ENCODE measurements at places on chromosomes 1 and 21.

- DNase-seq = no peak
Measured at GRCh38 chr1:226677027-226678020, 61.8 kb downstream of the ITPKB start.

- no peak for DNase-seq
Measured at GRCh38 chr1:161676441-161676840, 13.5 kb downstream of the FCGR2B start.

- no peak for DNase-seq
Measured at GRCh38 chr1:6243993-6244392, at the start of gene HES3. HES3 (plus strand) TSS chr1:6244179; CDS start chr1:6244366, 187 bp downstream.

- DNase-seq = no peak
Measured at GRCh38 chr1:82062206-82062605, 261.5 kb downstream of the ADGRL2 start.

GRCh38 chr1:212973899-212974298 lies 23.6 kb downstream of the VASH2 start:
- DNase-seq = no peak

DNA sequence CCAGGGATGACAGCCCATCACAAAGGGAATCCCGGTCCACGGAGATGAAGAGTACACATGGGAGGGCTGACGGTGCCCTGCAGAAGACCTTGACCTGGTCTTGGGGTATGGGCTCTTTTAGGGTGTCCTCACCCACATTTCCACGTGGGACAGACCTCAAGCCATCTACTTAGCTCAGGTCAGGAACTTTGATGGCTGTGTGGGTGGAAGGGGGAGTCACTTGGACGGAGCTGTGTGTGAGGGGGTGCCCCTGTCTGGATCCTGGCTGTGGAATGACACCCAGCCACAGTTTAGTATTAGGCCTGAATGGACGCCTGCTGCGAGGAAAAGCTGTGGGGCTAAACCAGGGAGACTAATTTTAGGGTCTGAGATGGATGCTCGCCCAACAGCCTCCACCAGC lies 10.9 kb upstream of the MIXL1 start:
- DNase-seq = no peak

DNA sequence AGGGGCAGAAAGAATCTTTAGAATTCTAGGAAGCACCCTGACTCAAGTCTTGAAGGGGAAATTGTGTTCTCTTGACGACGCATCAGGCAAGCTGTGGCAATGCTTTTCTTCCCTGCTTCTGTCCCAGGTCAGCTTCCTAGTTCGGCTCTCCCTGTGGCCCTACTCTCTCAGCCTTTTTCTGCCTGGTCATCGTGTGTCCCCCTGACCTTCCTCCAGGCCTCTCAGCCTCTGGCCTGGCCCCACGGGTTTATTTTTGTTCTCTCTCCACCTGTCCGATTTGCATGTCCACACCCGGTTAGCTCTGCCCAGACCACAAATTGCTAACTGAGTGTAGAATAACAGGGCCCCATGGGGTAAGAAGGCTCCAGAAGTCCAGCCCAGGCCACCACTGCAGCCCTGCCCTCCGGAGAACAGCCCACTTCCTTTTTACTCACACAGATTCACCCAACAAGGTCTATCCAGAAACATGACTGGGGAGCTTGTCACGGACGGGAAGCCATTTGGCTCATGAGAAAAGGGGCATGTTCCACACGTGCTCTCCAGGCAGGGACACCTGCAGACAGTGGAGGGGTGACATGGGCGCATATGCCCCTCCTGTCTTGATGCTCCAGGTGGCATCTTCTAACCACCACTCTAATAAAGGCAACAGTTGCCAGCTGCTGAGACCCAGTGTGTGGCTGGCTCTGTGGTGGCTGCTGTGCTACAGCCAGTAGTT lies 9.8 kb downstream of the KCNN3 start:
- DNase-seq = no peak

- DNase-seq = no peak
Measured at GRCh38 chr1:26554781-26555180, 25.2 kb downstream of the RPS6KA1 start.

DNA sequence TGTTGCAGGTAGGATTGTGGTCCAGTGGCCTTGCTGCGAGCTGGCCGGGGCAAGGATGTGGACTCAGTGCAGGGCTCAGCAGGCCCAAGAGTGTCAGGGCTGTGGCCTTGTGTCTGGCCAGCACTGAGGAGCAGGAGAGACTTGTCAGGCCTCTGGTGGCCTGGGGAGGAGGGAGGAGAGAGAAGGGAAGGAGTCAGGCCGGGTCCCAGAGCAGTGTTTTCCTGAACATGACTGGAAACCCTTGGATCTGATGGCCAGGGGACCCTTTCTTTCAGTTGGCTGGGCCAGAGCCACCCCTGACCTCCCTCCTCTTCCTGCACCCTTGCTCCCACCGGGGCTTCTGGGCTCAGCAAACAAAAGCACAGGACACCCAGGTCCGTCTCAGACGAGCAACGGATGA lies 5.1 kb downstream of the IBA57 start:
- DNase-seq = no peak

- DNase-seq = no peak
Measured at GRCh38 chr1:82706741-82707140, 906.0 kb downstream of the ADGRL2 start.

- no peak for DNase-seq
Measured at GRCh38 chr1:2861143-2861987, 59.9 kb upstream of the TTC34 start.

GRCh38 chr1:157819215-157819614 lies 705 bp downstream of the FCRL1 start:
- no peak for DNase-seq

DNA sequence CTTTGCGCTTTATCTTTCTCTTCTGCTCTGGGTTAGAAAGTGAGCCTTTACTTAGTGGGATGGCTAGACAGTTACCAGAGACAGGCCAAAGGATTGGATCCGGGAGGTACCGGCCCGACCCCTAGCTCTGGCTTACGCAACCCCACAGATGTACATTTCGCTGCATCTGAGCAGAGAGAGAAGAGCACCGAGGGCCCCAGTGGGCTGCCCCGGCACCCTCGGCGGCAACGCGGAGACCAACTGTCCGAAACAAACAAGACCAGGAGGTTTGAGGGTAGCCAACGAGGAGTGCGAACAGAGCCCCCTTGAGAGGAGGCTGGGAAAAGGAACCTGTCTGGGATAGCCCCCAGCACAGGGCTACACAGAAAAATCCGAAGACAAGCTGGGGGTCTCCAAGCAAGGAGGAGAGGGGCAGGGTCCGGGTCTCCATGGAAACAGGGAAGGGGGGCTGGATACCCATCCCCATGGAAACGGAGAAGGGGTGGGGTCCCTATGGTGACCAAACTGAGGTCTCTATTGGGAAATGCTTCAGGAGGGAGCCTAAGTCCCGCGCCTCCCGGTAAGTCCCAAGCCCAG lies 373 bp downstream of the MTF1 start:
- DNase-seq = no peak

DNA sequence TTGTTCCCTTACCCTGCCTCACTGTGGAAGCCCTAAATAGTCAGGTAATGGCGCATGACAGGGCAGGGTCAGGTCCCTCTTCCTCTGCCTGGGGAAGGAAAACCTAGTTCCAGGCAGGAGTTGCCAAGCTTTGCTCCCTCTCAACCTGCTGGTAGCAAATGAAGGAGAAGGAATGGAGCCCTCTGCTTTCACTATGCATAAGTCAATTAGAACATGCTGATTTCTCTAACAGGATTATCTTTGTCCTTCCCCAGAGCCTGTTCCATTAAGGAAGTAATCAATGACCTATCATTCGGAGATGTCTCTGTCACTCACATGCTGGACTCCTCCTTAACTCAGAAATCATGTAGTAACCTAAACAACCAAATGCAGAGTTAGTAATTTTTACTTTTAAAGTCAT lies 161.8 kb upstream of the NFIA start:
- DNase-seq = no peak

GRCh38 chr1:168408884-168409283 lies 128.2 kb downstream of the TBX19 start:
- no peak for DNase-seq

DNA sequence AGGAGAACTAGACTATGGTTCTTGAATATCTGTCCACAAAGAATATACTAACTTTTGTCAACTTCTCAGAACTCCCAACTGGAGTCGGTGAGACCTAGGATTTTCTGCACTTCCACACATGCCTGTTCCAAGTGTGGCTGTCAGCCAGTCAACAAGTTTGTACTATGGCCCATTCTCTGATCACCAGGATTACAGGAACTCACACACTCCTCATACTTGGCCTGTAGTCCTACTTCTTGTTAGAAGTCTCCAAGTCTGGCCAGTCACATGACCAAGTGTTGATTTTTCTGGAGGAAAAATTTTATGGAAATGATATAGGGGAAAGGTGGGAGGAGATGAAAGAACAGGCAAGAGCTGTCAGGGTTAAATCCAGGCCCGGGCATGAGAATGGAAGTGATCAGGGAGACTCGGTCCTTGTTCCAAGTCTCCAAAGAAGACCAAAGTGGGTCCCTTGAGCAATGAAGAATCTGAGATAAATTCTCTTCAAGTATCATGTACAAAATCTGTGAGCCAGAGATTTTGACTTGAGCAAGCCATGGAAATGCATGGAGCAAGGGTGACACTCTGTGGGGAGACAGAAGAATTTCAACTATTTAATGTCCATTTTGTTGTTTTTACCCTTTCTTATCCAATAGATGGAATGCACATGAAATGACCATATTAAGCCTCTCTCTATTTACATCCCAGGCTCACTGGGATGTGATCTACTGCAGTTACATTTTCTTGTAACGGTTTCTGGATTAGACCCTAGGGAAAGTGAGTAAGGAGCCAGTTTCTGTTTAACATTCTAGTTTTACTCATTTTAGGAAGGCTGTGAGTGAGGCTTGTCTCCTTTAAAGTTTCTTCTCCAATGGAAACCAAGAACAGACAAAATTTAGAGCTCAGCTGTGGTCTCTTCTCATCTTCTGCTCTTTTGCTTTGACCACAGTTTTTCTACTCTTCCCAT lies 320.9 kb downstream of the ASTN1 start:
- no peak for DNase-seq

- no peak for DNase-seq
Measured at GRCh38 chr1:168636642-168637111, 60.3 kb downstream of the XCL1 start.

DNA sequence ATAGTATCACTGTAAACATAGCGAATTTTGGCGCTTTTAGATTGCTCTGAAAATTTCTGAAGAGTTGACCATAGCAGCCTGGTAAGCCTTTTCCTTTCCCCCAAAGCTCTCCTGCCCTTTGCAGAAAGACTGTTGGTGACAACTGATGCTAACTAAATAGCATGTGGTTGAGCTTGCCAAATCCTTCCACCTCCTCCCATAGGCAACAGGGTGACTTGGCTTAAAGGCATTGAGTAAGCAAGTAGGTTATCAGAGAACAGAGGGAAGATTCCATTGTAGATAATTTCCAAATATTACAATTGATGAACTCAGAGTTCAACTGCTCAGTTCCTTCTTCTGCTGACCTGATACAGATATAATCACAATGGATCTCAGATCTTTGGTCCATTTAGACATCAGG lies 19.9 kb upstream of the HMGCL start:
- no peak for DNase-seq

GRCh38 chr1:196399713-196400112 lies 208.5 kb downstream of the KCNT2 start:
- no peak for DNase-seq

GRCh38 chr1:97427371-97427770 lies 493.5 kb downstream of the DPYD start:
- no peak for DNase-seq

- DNase-seq = no peak
Measured at GRCh38 chr1:185426848-185427247, 109.8 kb upstream of the IVNS1ABP start.

- no peak for DNase-seq
Measured at GRCh38 chr1:172601046-172601630, 57.8 kb upstream of the FASLG start.

DNA sequence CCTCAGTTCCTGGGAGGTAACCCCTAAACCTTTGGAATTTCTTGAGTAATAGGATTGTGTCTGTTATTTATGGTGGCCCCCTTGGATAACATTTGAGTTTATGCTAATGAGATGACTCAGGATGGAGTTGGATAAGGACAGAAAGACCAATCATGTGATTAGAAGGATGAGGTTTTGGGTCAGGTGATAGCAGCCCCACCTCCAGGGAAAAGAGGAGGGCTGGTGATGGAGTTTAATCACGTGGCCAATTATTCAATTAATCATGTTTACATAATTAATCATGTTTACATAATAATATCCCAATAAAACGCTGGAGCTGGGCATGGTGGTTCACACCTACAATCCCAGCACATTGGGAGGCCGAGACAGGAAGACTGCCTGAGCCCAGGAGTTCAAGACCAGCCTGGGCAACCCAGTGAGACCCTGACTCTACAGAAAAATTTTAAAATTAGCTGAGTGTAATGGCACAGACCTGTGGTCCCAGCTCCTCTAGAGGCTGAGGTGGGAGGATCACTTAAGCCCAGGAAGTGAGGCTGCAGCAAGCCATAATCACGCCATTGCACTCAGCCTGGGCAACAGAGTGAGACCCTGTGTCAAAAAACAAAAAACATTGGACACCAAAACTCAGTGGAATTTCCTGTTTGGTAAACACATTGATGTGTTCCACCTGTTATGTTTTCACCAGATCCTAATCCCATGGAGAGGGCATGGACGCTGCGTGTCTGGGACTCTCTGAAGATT lies 73.3 kb downstream of the NUP210L start:
- DNase-seq = no peak

DNA sequence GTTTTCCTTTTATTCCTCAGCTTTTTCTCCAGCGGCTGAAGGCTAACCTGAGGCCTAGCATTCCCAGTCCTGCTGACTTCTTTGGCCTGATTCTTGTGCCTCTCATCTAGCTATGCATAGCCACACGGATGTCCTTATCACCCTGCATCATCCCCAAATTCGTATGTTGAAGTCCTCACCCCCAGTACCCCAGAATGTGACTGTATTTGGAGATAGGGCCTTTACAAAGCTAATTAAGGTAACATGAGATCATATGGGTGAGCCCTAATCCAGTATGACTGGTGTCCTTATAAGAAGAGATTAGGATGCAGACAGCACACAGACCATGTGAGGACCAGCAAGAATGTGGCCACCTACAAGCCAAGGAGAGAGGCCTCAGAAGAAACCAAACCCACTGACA lies 44.6 kb downstream of the CDCP2 start:
- DNase-seq = no peak

DNA sequence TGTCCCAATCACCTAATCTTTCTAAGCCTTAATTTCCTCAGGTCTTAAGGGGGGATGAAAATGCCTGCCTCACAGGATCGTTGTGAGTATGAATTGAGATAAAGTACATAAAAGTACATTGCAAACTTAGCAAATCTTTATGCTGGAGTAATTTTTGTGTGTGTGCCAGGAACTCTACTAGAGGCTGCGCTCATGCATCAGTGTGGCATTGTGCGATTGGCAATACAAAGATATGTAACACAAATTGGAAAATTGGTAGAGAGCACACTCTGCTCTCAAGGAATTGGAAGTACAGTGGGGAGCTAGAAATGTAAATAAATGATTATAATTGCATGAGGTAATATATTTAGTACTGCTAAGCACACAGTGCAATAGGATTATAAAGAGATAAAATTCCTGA lies 398.3 kb downstream of the DUSP10 start:
- no peak for DNase-seq

- DNase-seq = no peak
Measured at GRCh38 chr1:114015075-114015474, 35.8 kb downstream of the OLFML3 start.

GRCh38 chr1:46184920-46185658 lies 8.8 kb upstream of the P3R3URF start:
- DNase-seq = no peak

Data from NCI-H2029 treated with DMSO at 0.1 percent for 48 hours (cell line).